ENCODE measurements at places on chromosomes 1 and 21. TPM values are rescaled to one million over a fixed set of nuclear protein-coding genes. Genes with fewer than 3 reads are reported as not detected.

DNA sequence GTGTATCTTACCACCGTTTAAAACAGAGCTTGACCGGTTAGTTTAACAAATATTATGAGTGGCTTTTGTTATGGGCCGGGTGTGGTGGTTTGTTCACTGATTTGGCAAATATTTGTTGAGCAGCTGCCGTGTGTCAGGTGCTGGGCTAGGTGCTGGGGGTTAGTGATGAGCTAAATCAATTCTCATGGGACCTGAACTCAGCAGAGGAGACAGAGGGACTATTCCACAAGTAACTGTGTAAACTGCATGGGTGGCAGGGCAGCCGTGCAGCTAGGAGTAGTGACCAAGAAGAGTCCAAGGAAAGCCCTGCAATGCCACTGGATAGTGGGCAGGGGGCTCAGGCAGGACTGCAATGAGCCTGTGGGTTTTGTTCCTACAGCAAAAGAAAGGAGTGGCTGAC, 11.2 kb upstream of the C2CD2 start:
- DNase-seq, result peak; percentile 1

DNA sequence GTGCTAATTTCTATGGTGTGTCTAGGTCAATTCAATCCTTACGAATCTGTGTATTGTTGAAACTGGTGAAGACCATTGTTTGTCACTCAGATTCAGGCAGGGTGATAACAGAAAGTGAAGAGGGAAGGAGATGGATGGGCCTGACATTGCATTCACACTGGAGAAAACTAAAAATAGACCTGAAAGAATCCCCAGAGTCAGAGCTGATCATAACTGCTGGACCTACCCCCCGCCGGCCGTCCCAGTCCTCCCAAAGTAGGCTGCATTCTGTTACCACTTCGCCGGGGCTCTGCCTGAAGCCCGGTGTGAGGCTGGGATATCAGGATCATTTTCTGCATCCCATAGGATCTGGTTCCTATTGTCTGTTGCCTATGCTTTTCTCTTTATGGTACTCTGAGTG, 121.1 kb downstream of the NUF2 start:
- DNase-seq, result no peak

- no peak for DNase-seq
Measured at GRCh38 chr1:223886516-223886921, 40.8 kb upstream of the TP53BP2 start.

- no peak for DNase-seq
Measured at GRCh38 chr1:156494309-156494895, 6.2 kb downstream of the MEF2D start.

GRCh38 chr1:151655371-151655770, 43.5 kb downstream of the SNX27 start:
- DNase-seq, result no peak

Gene FHAD1
- total RNA-seq, result 0.30 TPM

Gene SYTL1
- 2.1 TPM for total RNA-seq

Gene CGN
- total RNA-seq, result 3.0 TPM

DNA sequence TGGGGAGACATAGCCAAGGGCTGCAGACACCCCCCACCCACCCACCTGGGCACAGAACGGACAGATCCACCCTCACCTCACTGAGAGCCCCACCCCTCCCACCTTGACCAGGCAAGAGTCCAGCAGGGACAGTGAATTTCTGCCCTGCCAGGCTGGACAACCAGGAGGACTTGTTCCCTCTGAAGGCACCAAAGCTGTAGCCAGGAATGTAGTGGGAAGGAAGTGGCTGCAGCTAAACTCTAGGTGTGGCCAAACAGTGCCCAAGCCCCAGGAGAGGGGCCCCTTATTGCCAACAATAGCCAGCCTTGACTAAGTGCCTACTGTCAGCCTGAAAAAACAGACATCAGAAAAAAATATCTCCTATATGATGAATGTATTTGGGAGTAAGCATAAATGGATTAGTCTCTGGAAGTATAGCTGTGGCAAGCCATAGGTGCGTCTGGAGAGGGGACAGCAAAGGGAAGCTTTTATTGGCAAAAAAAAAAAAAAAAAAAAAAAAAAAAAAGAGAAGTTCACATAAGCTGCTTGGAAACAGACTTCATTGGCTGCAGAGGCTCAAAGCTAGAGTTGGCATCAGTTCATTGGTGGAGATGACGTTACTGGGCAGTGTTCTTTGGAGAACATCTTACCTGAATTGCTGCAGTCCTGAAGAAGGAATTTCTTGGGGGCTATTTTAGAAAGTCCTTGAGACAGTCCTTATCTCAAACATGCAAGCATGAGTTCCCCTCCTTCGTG, 64.1 kb upstream of the TMEM51 start:
- DNase-seq, result no peak

DNA sequence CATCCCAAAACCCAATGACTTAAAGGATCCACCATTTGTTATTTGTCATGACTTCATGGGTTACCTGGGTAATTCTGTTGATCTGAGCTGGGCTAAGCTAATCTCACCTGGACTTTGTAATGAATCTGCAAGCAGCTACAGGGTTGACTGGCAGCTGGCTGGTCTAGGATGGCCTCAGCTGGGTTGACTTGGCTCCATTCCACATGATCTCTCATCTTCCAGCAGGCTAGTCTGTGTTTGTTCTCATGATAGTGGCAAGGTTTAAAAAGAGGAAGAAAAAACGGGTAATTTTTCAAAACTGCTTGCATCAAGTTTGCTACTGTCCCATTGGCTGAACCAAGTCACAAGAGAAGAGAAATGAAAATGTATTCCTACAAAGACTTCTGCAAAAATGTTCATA, 24.8 kb upstream of the ZMYM4 start:
- peak; percentile 6 for DNase-seq

Gene SLC45A1
- total RNA-seq, result 9.6 TPM

Gene CD58
- total RNA-seq, result 36.0 TPM

GRCh38 chr1:113405573-113405972, 15.3 kb downstream of the MAGI3 start:
- DNase-seq, result no peak

DNA sequence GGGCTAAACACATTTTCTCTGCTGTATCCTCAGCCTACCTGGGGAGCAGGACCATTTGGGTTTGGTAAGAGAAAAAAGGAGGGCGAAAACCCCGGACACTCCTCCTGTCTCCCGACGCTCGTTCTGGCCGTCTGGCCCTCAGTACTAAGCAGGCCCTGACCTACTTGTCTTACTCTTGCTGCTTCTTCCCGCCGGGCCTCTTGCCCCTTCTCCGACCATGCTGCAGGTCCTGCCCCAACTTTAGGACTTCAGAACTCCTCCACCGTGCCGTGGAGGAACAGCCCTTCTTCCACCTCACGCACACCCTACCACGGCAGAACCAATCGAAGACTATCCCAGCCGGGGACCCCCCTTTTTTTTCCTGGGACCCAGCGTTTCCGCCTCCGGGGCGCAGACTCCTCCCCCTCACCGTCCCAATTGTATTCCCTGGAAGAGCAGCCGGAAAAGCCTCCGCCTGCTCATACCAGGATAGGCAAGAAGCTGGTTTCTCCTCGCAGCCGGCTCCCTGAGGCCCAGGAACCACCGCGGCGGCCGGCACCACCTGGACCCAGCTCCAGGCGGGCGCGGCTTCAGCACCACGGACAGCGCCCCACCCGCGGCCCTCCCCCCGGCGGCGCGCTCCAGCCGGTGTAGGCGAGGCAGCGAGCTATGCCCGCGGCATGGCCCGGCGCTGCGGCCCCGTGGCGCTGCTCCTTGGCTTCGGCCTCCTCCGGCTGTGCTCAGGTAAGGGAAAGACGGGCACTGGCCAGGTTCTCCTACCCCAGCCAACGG, at the start of gene CHRNB2:
Gene CHRNB2, plus strand, starts transcription at position 393 of the 771 bp plus-strand sequence. Its CDS starts 267 bp downstream, at position 660.
- peak; percentile 33 for DNase-seq

GRCh38 chr1:164628772-164629171, 69.8 kb downstream of the PBX1 start:
- no peak for DNase-seq

DNA sequence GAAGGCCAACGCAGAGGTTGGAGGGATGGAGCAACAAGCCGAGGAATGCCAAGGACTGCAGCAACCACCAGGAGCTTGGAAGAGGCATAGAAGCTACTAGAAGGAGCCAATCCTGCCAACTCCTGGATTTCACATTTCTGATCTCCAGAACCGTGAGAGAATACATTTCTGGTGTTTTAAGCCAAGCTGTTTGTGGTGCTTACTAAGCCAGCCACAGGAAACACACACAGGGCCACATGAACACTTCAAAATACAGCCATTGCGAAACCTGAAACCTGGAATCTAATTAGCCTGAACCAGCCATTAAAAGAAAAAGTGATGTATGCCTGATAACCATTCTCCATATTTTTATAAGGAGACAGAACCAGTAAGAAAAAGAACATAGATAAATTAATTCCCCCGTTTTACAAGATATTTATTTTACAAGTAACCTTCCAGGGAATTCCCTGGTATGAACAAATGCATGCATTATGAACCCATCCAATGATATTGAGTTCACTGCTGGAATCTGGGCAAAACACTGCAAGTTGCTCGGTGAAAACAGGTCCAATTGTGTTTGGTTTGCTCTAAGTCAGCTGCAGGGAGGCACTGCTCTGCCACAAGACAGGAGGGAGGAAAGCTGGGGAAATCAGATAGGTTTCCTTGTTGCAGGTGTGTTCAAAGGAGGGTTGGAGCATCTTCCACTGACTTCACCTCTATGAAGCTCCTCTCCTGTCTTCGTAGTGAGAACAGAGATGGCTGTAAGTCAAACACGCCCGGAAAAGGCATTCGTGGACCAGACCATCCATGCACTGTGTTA, 70.2 kb downstream of the ETS2 start:
- no peak for DNase-seq

DNA sequence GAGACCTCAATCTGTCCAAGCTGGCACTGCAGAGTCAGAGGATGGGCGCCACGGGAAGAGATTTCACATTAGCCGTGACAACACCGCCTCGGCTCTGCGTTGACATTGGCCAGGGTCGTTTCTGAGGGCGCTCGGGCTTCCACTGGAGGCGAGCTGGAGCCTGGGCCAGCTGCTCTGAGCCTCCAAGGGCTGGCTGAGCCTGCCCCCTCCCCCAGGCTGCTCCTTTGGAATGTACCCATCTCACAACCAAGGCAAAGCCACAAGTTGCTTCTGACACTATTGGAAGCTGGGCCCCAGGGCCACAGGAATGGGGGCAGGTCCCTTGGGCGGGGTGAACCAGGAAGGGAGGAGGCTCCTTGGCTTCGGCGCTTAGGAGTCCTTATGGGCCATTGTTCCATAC, 12.7 kb downstream of the GPR3 start:
- no peak for DNase-seq

- DNase-seq, result peak; percentile 38
Measured at GRCh38 chr1:119453021-119453420, 38.1 kb downstream of the HSD3B2 start.

GRCh38 chr21:32525282-32525681, 60.0 kb downstream of the TCP10L start:
- DNase-seq, result no peak

GRCh38 chr1:185860859-185861258, 126.7 kb downstream of the HMCN1 start:
- no peak for DNase-seq

Gene OXCT2
- total RNA-seq, result 9.4 TPM

- no peak for DNase-seq
Measured at GRCh38 chr1:156914440-156914856, 6.0 kb upstream of the LRRC71 start.

DNA sequence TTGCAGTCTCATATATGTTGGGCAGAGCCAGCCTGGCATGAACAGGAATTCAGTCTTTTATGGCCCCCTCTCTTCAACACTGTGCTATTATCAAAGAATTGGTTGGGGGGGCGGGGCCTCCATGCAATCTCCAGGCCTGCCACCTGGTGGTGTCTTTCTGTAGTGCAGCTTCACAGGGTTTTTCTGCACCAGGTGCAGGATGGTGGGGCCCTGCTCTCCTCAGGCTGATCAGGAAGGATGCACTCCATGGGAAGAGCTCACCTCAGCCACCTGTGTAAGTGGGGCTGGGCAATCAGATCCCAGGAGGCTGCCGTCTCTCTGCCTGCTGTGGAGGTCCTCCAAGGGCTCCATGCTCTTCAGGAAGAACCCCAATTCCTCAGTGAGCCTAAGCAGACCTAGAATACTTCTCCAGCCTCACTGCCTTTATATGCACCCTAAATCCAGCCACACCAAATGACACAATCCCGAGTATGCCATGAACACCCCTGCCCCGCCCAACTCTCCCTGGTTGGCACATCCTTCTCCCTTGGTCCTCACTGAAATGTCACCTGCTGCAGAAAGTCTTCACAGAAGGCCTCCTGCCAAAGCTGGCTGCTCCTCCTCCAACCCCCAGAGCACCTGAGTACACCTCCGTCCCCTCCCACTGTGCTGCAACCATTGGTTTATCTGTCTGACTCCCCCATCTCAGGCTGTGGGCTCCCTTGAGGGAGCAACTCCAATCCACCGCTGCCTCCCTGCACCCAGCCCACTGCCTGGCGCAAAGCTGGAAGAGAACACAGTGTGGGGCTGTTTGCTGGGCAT, 16.5 kb downstream of the STK40 start:
- DNase-seq, result peak; percentile 92

Gene SIM2
- not detected for total RNA-seq

DNA sequence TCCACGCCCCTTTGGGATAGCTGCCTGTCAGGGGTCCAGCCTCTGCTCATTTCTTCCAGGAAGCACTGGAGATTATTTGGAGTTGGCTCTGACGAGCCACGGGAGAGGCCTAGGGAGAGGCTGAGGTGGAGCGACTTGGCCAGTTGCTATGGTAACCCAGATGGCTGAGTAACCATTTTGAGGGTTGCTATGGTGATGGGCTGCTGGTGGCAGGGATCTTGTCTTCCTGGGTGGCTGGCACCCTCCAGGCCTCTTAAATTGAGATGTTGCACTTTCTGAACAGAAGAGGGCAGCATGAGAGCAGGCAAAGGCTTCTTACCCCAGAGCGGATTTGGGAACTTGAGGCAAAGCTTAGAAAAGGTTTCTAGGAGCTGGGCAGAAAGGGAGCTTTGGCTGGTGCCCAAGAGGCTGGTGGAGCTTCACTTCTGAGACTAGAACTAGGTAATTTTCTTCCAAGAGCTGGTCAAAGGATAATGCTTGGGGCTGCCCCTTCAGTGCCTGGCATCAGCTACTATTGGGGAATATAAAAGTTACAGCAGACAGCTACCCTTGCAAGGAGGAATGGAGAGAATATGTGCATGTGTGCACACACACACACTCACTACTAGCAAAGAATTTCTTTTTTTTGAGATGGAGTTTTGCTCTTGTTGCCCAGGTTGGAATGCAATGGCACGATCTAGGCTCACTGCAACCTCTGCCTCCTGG, 72.5 kb downstream of the NDUFS5 start:
- no peak for DNase-seq

Gene AMPD1
- total RNA-seq, result not detected

DNA sequence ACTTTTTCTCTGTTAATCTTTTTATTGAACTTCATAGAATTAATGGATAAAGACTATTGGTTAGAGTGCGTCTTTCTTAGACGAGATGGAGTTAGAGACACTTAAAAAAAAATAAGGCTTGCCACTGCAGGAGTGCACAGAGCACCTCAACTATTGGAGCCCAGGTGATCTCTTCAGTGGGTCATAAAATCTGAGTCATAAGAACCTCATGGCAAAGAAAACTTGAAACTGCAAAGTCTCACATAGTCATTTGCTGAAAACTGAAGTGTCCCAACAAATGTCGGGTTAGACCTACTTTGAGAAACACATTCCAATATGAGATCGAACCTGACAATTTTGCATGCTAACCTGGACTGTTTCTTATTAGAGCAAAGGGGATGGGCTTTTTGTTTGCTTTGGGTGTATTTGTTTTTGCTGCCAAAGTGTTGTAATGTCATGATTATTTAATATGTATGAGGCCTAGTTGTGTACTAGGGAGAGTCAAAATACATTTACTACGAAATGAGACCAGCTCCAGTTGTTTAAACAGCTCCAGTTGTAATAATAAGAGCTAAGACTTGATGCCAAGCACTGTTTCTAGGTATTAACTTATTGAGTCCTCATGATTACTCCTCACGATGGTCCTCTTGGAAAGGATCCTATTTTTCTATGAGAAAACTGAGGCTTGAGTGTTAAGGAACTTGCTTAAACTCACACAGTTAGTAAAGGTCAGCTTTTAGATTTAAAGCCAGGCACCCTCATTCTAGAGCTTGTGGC, 65.1 kb downstream of the DDR2 start:
- DNase-seq, result no peak

Measured in tibial nerve (tissue), 4 donors.